NCI-H226 (cell line): ENCODE measurements at places on chromosomes 6 and 20.

GRCh38 chr20:2151858-2152281, 50.2 kb downstream of the STK35 start:
- DNase-seq = peak; percentile 61

DNA sequence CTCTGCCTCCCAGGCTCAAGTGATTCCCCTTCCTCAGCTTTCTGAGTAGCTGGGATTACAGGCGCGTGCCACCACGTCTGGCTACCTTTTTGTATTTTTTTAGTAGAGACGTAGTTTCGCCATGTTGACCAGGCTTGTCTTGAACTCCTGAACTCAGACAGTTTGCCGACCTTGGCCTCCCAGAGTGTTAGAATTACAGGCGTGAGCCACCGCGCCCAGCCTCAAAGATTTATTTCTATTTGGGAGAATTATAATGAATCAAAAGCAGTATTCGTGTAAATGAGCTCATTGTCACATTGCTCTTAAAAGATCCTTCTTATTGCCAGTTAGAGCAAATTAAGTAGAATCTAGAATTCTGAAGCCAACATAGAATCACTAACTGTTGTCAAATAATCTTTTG, 9.4 kb upstream of the ZNF343 start:
- no peak for DNase-seq

- DNase-seq = no peak
Measured at GRCh38 chr6:155765275-155766194, 309.9 kb upstream of the NOX3 start.

DNA sequence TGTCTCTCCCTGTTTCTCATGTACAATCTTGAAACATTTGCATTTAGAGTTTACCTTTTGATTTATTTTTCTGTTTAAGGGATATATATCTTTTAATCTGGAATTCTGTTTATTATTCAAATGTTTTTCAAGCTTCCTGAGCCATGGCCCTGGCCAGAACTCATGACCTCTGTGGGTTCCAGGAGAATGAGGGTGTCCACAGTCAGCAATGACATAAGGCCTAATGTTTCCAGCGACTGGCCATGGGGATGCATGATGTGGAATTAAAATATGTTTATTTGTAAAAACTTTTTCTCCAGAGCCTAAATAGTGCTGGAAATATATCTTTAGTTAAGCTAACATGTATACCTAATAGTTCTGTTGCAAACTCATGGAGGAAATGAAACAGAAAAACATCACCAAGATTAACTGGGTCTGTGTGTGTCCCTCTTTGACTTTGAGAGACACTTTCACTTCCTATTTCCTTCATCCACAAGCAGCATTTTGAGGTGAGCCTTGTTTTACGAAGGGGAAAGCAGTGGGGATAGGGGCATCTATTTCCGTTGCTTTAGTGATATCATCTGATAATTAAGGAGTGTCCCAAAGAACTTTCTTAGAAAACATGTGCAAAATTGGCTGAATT, 87.6 kb downstream of the SMOC2 start:
- DNase-seq = no peak

- peak; percentile 69 for DNase-seq
Measured at GRCh38 chr6:77466055-77466450, 2.8 kb upstream of the HTR1B start.

GRCh38 chr20:15449061-15449460, 1111.6 kb upstream of the FLRT3 start:
- DNase-seq = no peak

DNA sequence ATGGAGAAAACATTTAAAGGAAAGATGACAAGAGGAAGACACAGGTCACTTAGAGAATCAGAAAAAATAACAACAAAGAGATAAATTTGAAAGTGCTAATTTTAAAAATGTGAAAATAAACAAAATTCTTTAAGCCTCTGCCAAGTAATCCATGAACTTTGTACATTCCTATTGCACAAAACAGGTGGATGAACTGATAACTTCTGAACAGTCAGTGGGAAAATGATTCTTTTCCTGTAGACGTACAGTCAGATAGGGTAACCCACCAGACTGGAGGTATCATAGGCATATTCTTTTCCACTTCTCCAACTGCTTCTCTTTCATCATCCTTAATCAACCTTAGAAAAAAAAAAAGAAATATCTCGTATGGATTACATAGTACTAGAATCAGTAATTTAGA, 36.5 kb upstream of the CRISP1 start:
- no peak for DNase-seq

DNA sequence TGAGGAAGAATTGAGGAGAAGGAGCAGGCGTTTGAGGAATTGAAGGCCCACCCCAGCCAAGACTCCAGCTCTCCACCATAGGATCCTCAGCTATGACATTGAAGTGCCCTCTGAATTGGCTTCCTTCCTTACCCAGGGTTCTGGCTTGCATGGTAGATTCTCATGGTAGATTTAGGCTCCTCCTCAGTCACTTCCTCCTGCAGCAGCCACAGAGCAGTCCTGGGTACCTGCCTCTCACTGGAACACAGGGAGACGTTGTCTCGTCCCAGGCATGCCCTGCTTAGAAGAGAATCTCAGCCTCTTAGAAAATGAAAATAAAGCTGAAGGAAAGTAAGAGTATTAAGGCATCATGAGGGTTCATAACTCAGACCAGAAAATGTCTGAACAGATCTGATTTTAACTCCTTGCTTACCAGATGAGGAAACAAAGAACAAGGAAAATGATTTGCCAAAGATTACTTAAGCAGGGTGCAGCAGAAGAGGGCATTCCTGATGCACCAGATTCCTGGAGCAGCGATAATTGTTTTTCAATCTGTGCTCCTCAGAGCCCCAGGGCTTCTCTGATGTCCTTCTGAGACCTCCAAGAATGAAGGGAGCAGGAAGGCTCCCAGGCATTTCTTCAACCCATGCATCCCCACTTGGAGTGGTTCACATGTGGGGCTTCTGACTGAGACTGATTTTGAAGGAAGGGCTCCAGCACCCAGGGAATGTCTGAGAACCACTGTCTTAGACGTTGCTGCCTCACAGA, 219.8 kb downstream of the HIVEP2 start:
- no peak for DNase-seq

- DNase-seq = peak; percentile 66
Measured at GRCh38 chr20:37915800-37916570, 13.1 kb downstream of the VSTM2L start.

DNA sequence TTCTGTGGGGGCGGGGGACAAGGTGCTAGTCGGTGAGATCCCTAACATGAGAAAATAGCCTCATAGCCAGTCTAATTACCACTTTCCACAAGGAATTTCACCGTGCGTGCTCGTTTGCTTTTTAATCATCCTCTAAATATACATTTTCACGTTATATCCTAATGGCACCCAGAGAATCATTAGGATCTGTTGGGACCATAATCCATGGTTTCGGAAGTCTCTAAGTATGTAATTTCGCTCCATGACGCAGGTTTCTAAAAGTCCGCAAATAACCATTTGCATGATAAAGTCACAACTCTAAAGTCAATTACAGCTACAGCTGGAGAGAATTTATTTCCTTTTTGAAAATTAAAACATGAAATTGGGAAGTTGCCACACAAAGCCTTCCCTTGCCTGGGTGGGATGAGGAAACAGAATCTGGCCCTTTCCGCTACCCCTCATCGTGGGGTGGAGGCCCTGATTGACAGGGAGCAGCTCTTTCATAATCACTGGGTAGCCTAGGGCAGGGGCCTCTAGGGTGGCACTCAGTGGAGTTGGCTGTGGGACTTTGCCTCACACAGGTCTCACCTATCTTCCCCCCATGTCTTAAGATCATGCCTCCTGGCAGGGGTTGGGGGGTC, 81.9 kb downstream of the LRFN2 start:
- no peak for DNase-seq

DNA sequence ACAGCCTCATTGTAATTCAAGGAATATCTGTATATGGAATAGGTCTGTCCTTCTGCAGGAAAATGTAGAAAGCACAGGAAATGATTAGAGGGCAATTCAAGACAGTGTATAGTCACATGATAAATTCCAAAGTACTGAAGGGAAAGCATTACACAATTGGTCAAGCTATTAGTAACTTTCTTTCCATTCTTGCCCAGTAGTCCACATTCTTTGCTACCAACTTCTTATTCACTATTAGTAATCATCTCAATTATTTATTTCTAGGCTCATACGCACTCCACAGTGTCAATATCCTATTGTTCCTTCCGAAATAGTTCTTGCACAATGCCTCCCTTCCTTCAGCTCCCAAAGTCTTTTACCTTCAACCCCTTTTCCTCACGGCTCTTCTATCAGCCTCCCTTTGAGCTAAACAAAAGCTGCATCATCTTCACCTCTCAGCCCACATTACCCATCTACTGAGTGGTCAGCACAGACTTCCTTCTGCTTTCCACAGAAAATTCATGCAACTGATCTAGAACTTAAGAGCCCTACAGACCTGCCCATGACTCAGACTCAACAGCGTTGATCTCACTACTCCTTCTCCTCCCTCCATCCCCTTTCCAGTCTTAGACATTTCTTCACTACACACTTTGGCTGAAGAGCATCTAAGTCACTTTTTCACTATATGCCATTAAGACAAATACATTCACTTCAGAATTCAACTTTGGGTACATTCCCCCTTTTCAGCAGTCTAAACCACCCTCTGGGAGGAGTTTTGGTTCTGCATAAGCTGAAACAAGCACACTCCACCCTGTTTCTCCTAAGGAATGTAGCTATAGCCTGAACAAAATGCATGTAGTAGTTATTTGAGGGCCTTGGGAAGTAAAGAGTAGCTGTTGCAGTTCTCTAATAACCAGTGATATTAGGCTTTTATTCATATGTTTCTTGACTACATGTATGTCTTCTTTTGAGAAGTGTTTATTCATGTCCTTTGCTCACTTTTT, 157.9 kb downstream of the KIF16B start:
- DNase-seq = no peak

DNA sequence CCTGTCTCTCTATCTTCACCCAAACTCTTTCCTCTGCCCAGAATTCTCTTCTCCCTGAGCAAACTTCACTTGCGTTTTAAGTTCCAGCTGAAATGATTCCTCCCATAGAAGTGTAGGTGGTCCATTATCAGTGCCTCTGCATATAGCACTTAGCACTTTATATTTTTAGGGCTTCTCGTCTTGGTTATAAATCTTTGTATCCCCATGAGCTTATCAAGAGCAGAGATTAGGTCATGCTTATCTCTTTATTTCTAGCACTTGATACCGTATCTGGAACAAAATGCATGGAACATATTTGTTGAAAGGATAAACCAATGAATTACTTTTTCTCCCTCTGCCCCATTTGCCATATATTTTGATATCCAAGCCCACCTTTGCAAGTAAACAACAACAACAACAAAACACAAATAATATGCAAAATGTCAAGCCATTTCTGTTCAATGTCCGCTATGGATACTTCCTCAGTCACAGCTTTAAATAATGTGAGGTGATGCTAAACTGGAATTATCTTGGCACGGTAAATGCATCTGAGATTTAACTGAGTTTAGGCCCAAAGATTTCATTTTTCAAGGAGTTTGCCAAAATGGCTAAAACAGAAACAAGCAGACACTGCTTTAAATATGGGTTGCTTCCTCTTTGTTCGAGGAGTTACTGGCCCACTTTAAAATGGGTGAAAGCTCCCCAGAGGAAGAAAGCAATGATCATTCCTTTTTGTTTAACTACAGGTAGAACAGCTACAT, 106.2 kb upstream of the STMND1 start:
- DNase-seq = no peak

- peak; percentile 14 for DNase-seq
Measured at GRCh38 chr6:112571488-112572270, 224.5 kb downstream of the RFPL4B start.

- peak; percentile 78 for DNase-seq
Measured at GRCh38 chr6:21946298-21946783, 350.5 kb downstream of the PRL start.

DNA sequence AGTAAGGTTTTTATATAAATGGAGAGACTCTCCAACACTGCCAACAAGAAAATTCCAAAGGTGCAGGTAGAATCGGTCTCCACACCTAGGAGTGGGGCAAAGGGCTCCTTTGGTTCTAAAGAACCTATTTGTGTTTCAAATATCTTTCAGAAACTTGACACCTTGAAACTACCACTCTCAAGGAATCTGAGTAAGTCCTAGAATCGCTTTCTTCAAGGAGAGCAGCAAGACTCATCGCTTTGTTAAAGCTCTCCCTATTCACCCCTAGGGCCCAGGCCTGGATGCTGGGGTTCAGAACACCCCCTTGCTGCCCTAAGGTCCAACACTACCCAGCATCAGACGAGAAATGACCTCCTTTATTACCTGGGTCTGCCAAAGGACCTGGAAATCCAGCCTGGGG, 2.0 kb downstream of the CLIC5 start:
- no peak for DNase-seq

GRCh38 chr6:30793521-30794194, 49.3 kb upstream of the IER3 start:
- no peak for DNase-seq

- DNase-seq = no peak
Measured at GRCh38 chr6:158172001-158172400, 3.9 kb downstream of the GTF2H5 start.
